ENCODE measurements at places on chromosomes 12 and 14.

- no peak for DNase-seq
Measured at GRCh38 chr12:86774841-86775388, 518.7 kb upstream of the MGAT4C start.

GRCh38 chr12:88393017-88393767 is 187.1 kb downstream of the KITLG start:
- DNase-seq = no peak

DNA sequence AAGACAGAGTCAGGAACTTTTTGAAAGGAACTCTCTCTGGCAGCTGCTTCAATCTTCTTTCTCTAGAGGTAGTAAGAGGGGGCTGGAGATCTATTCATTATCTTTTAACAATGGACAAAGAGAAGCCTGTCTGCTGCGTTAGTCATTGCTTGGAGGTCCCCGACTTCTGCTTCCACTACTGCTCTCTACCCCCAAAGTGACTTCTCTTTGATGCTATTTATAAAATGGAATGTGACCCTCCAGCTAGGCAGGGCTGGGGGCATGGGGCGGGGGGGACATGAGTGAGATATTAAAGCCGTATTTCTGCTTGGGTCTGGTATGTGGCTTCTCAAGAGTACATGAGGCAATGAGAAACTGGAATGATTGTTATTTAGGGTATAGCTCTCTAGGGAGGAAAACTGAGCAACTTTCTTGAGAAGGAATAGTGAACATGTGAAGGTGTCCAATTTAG is 41.4 kb upstream of the NUDT4 start:
- DNase-seq = peak; percentile 64

DNA sequence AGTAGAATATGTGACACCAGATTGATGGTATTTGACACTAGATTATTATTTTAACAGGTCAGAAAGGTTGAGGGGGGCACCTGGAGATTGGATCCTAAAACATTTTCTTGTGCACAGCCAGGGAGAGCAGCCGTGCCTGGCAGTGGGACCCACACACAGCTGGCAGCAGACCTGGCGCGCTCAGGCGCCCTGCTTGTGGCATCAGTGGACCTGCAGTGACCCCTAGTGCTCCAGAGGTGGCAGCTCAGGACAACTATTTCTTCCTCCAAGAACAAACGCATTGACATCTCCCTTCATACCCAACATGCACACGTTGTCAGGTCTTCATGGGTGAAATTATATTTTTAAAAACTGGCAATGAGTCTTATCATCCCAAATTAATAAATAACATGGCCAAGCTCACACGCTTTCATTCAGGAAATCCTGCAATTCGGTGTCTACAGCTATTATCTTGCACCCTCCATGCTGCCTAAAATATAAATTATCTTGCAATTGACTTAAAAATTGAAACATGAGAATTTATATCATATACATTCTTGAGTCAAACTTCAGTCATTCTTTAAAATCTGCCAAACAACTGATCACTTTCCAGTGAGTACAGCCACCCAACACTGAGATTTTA is 7.7 kb upstream of the TMEM132D start:
- DNase-seq = peak; percentile 16

GRCh38 chr12:15972894-15973293 is 61.8 kb downstream of the DERA start:
- DNase-seq = no peak

DNA sequence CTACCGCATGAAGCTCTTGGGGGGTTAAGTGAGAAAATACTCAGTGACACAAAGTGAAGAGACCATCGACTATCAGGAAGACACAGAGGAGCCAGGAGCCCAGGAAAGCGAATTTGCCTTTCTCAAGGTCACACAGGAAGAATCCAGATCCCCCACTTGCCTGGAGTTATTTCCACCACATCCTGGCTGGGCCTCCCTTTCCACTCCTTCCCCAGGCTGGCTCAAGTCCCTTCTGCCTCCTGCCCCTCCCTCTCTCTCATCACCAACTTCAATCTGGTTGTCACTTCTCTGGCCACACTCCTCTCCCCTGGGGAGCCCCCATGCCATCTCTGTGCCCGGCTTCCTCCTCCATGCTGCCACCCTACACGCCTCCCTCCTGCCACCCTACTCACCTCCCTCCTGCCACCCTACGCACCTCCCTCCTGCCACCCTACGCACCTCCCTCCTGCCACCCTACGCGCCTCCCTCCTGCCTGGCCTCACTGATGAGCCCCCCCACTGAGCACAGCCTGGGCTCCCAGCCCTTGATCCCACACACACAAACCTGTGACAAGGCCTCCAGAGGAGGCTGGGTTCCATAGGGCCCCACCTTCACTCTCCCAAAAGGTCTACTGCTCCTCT is 6.3 kb downstream of the SCNN1A start:
- DNase-seq = no peak

- DNase-seq = no peak
Measured at GRCh38 chr14:95304342-95304741, 15.4 kb downstream of the CLMN start.

All from fibroblast of skin of left quadriceps (primary cell).